ENCODE measurements at places on chromosomes 3 and 15.

DNA sequence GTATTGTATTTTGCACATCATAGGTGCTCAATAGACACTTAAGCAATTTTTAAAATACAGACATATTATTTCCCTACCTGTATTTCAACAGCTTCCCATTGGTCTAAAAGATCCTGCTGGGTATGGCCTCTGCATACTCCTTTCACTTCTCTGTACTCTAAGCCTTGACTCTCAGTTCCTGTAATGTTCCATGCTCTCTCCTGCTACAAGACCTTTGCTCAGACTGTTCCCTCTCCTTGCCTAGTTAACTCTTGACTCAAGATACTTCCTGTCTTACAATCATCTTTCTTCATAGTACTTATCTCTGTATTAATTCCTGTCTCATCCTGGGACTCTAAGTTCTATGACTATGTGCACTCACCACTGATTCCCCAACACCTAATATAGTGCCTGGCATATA, 1.7 kb downstream of the SCN11A start:
- no peak for DNase-seq

GRCh38 chr3:52210550-52211046, 12.6 kb downstream of the ALAS1 start:
- DNase-seq, result no peak

- DNase-seq, result no peak
These were observed 31.6 kb upstream of the STAG1 start for GRCh38 chr3:136783708-136784191.

DNA sequence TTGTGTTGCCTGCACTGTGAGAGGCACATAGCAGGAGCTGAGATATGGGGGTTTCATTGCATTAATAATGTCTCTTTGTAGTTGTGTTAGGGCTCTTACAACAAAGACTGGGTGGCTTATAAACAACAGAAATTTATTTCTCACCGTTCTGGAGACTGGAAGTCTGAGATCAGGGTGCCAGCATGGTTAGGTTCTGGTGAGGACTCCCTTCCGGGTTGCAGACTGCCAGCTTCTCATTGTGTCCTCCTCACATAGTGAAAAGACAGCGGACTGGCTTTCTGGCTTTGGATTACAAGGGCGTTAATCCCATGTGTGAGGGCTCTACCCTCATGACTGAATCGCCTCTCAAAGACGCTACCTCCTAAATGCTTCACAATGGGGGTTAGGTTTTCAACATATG, 20.6 kb downstream of the TMEM108 start:
- no peak for DNase-seq

DNA sequence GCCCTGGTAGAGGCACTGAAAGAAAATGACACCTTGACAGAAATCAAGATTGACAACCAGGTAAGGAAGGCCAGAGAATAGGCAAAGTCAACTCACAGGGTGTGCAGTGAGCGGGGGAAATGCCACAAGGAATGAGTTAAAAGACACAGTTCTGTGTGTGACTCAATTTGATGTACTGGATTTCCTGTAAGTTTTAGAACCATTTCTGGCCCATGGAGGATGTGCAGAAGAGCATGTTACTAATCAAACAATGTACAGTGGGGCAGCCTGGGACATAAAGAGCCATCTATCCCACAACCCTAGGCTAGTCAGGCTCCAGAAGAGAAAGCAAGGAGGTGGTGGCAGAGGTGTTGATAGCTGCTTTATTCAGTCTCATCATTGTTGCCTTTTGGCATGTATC, 31.2 kb upstream of the TMOD3 start:
- no peak for DNase-seq

DNA sequence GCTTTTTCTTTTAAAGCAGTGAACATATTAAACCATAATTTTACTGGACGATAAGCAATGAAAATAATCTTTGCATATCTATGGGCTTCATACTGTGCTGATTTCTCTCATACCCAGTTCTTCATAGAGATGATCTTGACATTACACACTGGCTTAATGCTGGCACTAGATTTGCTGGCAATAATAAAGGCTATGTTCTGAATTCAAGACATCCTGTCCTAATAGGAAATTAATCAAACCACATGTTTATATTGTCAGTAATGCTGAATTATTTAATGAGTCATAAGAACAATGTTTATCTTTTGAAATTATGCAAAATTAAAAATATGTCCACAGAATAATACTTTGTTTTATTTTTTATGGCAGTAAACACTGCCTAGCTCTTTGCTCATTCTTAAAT, 643.2 kb downstream of the OTOL1 start:
- no peak for DNase-seq

- no peak for DNase-seq
These were observed 202.9 kb upstream of the PROK2 start for GRCh38 chr3:71987828-71988227.

DNA sequence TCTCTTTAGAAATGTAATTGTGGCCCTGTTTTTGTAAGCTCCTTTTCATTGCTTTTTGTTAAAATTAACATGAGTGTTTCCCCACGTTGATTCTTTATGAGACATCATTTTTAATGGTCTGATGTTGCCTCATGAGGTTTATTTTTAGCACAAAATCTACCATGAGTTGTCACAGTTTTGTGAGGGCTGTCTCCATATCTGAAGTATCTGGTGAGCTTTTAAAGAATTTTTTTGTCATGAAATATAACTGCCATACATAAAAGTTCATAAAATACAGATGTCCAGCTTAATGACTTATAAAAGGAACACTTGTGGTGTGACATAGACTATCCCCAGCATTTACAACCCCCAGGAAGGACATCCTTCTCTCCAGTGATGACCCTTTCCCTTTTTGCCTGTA, 34.3 kb upstream of the CEMIP start:
- no peak for DNase-seq

DNA sequence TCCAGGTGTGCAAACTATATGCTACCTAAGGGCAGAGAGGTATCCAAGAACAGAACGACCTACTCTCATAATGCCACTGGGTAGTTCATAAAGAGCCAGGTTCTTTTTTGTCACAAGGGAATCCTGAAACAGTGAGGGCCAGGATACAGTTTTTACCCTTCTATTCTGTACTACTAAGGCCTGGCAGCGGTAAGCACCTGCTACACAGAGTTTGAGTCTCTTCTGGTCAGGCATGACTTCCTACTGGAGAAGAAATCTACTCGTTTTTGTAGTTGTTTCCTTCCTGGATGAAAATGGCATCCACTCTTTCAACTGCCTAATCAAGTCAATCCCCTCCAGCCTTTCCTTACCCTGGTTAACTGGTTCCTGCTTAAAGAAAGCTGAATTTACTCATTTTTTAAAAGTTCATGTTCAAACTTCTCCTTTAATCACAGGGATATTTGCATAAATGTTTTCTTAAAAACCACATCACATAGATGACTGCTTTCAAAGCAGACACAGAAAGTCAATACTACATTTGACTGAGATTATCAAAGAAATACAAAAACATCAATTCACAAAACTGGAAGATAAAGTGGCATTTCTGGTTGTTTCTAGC, 40.0 kb downstream of the MAP4 start:
- DNase-seq, result no peak

DNA sequence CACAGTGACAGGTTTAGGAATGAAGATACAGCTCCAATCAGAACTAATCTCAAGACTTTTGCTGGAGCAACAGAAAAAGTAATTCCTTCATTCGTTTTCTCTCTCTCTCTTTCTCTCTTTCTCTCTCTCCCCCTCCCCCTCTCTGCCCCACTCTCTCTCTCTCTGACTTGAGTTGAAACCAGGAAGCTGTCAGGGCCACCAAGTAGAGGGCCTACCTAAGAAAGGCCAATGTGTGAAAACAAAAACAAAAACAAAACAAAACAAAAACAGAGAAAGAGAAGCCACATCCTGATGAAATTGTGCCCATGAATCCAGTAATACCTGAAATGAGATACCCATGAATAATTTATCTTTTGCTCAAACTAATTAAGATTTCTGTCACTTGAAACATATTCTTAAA, 72.9 kb downstream of the ATP8B4 start:
- no peak for DNase-seq

GRCh38 chr3:39284457-39284881, 4.6 kb upstream of the CX3CR1 start:
- DNase-seq, result no peak

- no peak for DNase-seq
These were observed 69.8 kb downstream of the PLCH1 start for GRCh38 chr3:155675094-155675493.

DNA sequence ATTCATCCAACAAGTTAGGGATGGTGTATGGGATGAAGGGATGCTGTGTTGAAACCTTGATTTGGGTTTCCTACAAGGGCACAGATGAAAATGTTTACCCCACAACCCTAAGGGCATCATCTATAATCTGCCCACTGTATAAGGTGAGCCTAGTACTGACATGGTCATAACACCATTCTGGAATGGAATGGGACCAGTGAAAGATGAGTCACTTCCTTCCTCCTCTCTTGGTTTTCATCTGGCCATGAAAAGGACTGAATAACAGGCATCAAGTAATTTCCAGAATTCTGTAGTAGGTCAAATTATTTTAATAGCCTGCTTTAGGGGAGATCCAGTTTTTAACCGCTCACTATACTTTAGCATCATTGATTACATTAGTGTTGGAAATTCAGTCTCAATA, 538.6 kb downstream of the NR2F2 start:
- no peak for DNase-seq

- no peak for DNase-seq
These were observed 23.4 kb upstream of the SLC41A3 start for GRCh38 chr3:126107203-126107939.

DNA sequence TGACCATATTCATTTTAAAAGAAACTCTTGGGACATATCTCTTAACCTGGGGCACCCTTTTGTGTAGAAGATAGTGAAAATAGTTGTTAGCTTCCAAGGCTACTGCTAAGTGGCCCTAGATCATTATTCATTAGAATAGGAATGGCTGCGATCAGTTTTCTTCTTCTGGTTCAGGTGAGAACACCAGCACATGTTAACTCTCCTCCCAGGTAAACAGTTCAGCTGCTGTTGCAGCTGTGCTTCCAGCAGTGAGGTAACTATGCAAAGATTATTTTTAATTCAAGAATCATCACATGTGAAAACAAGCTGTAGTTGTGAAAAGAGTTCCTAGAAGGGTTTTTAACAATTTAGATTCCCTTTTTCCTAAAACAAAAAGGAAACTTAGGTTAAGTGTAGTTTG, 43.3 kb downstream of the ZPLD1 start:
- DNase-seq, result no peak

GRCh38 chr3:108554913-108555571, 34.2 kb downstream of the CIP2A start:
- DNase-seq, result no peak

GRCh38 chr3:184352149-184352785, 9.1 kb downstream of the CLCN2 start:
- DNase-seq, result no peak

DNA sequence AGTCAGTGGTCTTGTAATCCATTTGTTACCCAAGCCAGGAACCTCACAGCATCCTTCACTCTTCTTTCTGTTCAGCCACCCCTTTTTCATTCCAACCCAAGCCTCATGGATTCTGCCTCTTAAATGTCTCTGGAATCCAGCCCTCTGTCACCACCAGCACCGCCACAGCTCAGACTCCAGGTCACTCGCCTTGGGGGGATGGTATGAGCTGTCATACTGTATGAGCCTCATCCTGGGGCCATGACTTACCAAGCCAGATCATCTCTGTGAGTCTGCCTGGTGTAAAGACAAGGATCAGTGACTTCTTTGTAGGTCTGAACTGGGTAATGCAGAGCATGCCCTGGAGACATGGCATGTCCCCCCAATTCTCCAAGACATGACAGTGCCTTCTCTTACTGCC, 79.6 kb downstream of the PGPEP1L start:
- no peak for DNase-seq

- DNase-seq, result no peak
These were observed 2.8 kb downstream of the TRNT1 start for GRCh38 chr3:3129579-3129978.

DNA sequence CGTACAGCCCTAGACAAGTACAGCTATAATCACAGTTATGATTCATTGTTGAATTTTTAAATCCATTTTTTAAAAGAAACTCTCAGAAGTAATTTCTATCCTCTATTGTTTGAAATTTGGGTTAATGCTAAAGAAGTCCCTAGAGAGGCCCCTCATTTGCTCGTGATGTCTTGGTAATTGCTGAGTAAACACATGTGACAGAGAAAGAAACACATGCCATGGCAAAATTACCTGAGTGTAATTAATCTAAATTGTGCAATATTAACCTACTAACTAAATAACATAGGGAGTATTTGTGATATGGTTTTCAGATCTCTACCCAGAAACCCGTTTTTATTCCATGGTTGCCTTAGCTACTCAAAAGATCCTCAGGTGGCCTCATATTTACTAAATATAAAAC, 10.8 kb downstream of the NEK10 start:
- DNase-seq, result no peak

GRCh38 chr15:92326236-92326635, 67.4 kb upstream of the ST8SIA2 start:
- no peak for DNase-seq

DNA sequence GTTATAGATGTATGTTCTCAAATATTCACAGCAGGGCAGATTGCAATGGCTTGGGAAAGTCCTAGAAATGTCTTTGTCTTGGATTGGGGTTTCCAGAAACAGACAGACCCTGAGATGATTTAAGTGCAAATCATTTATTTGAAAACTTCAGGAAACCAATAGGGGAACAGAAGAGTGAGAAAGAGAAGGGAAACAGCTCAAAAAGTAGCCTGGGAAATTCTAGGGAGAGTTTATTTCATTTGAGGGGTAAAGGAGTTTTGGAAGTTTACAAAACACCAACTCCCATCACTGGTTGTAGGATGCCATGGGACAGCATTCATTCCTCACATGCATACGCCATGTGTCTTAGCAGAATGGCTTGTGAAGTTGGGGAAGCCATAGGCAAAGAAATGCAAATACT, 32.3 kb upstream of the PTX3 start:
- DNase-seq, result no peak

DNA sequence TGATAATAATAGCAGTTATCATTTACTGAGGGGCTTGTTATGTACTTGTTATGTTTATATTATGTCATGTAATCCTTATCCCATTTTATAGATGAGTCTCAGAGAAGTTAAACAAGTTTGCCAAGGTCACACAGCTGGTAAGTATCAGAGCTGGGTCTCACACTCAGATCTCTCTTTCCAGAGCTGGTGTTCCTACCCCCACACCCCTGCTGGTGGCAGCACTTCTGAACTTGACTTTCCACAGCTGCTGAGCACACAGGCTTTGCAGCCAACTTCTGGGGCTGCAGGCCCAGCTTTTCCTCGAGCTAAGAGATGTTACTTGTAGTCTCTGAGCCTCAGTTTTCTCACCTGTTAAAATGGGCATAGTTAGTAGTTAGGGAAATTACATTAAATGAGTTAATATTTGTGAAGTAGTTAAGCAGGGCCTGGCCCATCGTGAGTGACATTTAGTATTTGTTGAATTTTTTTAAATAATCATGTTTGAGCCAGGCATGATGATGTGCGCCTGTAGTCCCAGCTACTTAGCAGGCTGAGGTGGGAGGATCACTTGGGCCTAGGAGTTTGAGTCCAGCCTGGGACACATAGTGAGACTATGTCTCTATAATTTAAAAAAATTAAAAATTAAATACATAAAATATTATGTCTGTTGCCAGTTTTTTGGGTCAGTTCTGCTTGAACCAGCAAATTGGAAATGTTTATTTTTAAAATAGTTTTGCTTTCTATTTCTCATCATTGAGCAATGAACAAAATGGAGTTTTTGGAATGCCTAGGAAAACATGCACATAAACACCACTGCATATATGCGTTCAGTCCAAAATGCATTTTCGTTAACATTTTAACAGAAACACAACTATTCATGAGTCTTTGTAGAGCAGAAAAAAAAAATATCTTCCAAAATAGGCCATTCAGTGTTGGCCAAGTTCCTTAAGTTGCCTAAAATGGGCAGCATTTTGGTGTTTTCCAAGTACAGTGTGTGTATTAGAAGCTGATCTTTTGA, 87.3 kb downstream of the SMAD6 start:
- no peak for DNase-seq

- DNase-seq, result no peak
These were observed 249.5 kb upstream of the EOMES start for GRCh38 chr3:27971600-27971999.

Measured in right renal pelvis (tissue), 4 donors.